Erythroblast (primary cell): ENCODE measurements at places on chromosomes 5 and 9.

DNA sequence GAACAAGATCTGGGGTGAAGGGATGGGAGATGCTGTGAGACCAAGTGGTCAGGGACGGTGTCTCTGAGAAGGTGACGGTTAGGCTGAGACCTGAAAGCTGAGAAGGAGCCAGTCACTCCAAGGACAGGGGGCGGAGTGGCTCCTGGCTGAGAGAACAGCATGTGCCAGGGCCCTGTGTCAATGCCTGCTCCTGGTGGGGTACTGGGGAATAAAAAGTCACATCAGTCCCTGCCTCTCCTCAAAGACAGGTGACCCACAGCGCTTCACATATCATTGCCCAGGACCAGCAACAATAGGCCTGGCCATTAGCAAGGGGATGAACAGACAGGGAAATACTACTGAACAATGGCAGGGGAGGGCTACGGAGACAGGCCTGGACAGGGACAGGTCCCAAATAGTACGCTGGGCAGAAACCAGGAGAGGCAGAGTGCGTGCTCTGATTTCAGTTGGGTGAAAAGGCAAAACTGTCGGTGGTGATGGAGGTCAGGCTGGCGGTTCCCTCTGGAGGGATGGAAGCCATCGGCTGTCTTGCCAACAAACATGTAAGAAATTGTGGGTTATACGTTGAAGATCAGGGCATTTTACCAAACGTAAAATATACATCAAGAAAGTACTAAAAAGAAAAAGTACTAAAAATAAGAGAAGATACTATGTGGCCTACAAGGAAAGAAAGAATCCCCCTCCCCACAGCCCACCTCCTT lies 64.3 kb downstream of the C9orf50 start:
- DNase-seq = no peak

- peak; percentile 58 for DNase-seq
These were observed 27.3 kb downstream of the KIF2A start for GRCh38 chr5:62333250-62333794.

- DNase-seq = no peak
These were observed 39.6 kb upstream of the CEP72 start for GRCh38 chr5:572398-573019.

DNA sequence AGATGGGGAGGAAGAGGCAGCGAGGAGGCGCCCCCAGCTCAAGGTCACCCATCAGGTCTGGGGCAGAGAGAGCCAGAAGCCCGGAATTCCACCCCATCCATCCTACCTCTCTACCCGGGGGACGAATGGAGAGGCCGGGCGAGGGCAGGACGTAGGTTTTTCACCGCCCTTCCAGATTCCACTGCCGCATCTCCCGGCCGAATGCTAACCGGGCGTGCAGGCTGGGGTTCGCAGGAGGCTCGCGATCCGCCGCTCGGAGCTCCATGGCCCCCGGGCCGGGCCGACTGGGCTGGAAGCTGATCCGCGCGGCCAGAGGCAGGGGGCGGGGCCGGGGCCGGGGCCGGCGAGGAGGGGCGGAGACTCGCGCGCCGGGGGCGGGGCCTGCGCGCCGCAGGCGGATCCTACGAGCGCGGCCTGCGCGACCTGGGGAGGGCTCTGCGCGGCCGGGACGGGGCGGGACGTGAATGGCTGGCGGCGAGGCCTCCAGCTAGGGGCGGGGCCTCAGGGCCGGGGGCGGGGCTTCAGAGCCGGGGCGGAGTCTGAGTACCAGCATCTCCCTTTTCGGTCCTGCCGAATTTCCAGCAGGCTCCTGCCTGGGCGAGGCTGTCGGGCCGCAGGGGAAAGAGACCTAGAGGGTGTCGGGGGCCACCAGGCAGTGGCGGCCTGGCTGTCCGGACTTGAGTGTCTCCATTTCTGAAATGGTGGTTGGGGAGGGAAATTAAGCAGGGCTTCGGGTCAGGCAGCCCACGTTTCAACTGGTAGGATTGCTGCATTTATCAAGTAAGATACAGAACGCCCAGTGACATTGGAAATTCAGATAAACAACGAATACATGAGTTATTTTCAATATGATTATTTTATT lies at the start of gene ST6GALNAC4:
Gene ST6GALNAC4, minus strand, starts transcription at position 322 of the 862 bp plus-strand sequence. CDS start 622 bp downstream, outside the sequence.
- DNase-seq = peak; percentile 95

DNA sequence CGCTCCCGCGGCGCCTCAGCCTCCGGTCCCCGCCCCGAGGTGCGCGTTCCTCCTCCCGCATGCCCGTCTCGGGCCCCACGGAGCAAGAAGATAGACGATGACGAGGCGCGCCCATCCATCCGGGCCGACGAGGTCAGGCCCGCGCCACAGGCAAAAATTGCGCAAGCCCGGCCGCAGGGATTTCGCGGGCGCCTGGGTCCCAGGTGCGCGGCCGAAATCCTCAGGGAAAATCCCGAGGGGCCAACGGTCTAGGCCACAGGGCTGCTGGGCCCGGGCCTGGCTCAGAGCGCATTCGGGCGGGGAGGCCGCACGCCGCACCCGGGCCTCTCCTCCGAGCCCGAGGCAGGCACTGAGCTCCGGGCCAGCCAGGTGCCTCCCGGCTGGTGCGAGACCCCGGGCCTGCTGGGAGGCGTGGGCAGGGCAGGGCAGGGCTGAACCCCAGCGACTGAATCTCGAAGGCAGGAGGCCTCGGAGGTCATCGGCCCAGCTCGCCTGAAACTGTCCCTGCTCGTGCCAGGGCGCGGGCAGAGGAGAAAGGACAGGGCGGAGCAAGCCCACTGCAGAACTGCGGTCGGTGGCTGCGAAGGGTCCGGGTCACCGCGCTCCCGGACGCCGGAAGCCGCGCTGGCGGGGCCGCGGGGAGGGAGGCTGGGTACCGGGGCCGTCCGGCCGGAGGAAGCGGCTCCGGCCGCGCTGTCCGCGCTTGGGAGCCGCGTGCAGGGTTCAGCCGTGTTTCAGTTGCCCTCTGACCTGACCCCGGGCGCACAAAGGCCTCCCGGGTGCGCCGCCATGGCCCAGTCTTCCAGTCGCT lies 66.8 kb downstream of the FOXD1 start:
- no peak for DNase-seq

DNA sequence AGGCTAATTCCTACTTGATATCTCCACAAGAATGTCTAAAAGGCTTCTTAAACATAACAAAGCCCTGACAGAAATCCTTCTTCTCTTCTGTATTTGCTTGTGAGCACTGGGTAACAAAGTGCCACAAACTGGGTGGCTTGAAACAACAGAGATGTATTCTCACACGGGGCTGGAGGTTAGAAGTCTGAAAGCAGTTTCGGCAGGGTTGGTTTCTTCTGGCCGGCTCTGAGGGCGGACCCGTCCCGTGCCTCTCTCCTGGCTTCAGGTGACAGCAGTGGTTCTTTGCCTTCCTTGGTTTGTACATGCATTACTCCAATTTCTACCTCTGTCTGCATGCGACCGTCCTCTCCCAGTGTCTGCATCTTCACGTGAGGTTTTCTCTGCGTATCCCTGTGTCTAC lies 14.0 kb upstream of the TRAF1 start:
- no peak for DNase-seq

DNA sequence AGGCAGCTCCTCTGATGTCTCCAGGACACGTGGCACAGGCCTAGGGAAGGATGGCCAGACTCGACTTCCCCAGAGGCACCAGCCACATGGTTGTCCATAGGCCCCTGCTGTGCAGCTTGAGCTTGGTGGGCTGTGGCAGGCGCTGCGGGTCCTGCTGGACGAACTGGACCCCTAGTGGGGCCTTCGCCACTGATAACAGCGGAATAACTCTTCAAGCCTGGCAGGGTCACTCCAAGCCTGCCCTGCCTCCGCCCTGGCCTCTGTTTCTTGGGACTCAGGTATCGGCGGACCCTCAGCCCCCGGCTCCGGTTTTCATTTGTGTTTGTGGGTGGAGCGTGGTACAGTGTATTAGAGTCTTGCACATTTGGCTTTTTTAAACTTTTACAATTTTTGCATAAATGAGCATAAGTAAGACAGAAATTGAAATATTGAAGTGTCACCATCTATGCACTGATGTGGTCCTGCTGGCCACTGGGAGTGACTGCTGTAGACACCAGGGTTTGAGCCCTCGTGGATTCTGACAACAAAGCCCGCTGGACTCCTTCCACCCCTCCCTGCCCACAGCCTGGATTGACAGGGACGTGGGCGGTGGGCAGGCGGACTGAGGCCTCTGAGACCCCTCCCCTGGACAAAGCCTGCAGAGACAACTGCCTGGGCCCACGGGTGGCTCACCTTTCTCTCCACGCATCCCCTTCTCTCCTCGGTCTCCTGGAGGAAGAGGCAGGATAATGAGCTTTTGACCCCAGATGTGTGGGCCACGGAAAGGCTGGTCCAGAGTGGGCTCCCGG lies 3.8 kb downstream of the FCN1 start:
- no peak for DNase-seq

GRCh38 chr9:128225770-128226411 lies 22.7 kb downstream of the DNM1 start:
- no peak for DNase-seq

- no peak for DNase-seq
These were observed 44.5 kb upstream of the DPYSL3 start for GRCh38 chr5:147554261-147554817.

DNA sequence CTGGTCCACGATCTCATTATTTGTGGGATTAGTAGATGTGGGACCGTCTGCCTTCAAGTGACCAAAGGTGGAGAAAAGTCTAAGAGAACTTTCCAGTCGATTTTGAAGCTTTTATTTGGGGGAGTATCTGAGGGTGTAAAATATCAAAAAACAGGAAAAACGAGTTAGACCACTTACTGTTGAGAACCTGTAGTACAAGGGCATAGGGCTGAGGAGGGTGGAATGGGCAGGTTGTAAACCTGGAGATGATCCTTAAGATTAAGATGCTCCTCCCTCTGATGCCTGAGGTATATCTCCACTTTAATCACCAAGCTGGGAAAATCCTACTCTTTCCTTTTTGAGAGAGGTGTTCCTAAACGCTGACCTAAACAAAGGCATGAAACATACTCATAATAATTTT lies 32.0 kb upstream of the GTF2H2C start:
- no peak for DNase-seq

- no peak for DNase-seq
These were observed 141.6 kb upstream of the SPRY4 start for GRCh38 chr5:142466195-142466971.

DNA sequence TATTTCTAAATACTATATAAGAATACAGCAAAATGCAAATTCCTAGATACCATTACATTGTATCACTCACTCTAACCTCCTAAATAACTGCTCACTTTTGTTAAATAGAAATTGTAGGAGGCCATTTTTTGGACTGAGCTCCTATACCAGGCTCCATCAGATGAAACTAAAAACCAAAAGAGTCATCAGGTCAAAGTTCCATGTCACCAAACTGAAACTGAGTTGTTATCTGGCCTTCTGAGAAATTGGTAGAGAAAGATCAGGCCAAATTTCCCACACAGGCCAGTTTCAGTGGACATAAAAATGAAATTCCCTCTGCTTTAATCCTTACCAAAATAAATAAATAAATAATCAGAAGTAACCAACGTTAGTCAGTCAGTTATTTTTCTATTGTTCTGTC lies 13.8 kb upstream of the SNX2 start:
- peak; percentile 6 for DNase-seq

DNA sequence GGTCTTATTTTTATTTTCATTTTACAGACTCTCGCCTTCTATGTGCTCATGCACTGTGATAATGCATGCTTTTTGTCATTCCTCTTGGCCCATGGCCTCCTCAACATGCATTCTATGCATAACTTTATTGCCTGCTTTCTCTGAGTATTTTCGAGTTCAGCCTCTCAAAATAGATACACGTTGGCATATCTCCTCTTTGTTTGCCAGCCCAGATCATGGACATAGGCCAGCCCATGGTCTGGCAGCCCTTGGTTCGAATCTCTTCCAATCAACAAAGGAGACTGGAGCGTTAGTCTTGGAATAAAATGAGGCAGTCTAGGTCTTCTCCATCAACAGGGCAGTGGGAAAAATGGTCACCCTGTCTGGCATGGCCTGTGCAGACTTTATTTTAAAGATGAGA lies 279.5 kb upstream of the ADAMTS16 start:
- no peak for DNase-seq

- DNase-seq = no peak
These were observed 63.7 kb upstream of the FAM120A start for GRCh38 chr9:93387791-93388190.

- DNase-seq = no peak
These were observed 153.8 kb downstream of the GOLPH3 start for GRCh38 chr5:32020271-32020670.

- no peak for DNase-seq
These were observed 53.9 kb upstream of the ZNF354A start for GRCh38 chr5:178784391-178784790.

DNA sequence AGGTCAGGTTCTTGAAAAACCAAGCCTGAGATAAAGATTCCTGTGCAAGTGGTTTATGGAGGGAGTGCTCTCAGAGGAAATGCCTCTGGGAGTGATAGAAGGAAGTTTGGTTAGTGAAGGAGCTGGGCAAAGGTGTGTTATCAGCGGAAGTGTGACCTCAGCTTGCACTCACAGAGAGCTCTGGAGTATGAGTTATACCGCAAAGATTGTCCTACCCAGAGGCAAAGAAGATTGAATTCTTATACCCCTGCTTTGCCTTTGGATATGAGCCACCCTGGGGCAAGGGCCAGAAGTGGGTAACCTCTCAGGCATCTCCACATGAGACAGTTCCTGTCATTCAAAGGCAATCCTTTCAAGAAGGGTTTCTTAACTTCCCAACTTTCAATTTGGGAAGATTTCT lies 145.6 kb downstream of the MUSK start:
- DNase-seq = no peak

- DNase-seq = no peak
These were observed 381.4 kb downstream of the ACTL7B start for GRCh38 chr9:108474356-108474755.

DNA sequence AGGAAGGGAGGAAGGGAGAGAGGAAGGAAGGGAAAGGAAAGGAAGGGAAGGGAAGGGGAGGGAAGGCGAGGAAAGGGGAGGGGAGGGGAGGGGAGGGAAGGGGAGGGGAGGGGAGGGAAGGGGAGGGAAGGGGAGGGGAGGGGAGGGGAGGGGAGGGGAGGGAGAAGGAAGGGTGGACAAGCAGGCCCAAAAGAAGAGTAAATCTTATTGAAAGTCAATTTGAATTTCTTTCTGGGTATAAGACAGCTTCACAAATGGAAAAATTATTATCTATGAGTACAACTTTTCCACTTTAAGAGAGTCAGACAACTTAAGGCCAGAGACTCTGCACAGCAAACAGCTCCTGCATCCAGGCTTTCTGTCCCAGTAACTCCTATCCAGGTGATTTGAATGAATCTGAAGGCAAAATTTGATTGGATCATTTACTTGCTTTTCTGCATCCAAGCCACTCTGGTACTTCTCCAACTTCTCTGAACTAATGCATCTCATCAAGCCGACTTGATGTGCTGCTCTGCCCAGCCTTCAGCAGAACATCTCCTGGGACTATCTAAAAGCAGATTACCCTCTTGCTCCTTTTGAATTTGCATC lies 363.4 kb upstream of the KIF2A start:
- no peak for DNase-seq

GRCh38 chr9:137680444-137681358 lies 61.9 kb downstream of the EHMT1 start:
- no peak for DNase-seq

DNA sequence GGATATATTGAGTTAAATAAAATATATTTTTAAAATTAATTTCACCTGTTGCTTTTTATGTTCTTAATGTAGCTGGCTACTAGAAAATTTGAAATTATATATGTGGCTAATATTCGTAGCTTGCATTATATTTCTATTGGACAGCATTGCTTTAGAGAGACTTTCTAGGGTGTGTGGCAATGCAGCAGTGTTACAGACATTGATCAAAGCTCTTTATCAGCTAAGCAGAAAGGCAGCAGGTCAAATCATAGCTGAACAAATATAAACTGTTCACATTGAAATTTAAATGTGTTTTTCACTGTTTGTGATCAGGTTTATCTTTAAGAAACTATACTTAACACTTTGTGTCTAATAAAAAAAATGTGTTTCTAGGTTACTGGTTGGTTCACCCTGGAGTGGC lies 52.6 kb downstream of the ITGA2 start:
- no peak for DNase-seq
